ENCODE measurements at places on chromosomes 11 and 22.

GRCh38 chr22:46674367-46674781, 54.2 kb downstream of the GRAMD4 start:
- peak; percentile 97 for DNase-seq

DNA sequence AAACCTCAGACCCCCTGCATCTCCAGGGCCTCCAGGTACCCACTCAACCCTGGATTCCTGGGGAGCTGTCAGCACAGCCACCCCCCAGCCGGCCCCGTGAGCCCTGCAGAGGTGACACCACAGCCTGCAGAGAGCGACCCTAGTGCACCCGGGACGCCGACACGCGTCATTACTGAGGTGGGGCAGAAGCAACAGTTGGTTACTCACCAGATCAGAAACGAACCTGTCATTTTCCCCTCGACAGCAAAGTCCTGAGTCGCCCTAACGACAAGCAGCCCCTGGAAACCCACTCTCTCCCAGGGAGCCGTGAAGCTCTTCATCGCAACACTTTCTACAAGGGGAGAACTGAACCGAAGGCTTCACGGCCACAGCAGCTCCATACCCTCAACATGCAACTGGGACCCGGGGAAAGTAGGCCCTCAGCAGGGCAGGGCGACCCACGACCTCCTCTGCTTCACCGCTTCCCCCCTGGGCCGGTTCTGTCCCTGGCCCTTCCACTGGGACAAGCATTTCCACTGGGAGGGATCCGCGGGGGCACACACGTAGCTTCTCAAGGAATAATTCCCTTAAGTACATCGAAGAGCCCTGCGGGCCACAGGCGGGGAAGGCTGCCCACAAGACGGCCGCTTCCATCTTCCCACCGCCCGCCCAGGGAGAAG, 1.6 kb downstream of the BRD1 start:
- DNase-seq, result peak; percentile 81

GRCh38 chr22:36831717-36832116, 14.9 kb upstream of the PVALB start:
- no peak for DNase-seq

DNA sequence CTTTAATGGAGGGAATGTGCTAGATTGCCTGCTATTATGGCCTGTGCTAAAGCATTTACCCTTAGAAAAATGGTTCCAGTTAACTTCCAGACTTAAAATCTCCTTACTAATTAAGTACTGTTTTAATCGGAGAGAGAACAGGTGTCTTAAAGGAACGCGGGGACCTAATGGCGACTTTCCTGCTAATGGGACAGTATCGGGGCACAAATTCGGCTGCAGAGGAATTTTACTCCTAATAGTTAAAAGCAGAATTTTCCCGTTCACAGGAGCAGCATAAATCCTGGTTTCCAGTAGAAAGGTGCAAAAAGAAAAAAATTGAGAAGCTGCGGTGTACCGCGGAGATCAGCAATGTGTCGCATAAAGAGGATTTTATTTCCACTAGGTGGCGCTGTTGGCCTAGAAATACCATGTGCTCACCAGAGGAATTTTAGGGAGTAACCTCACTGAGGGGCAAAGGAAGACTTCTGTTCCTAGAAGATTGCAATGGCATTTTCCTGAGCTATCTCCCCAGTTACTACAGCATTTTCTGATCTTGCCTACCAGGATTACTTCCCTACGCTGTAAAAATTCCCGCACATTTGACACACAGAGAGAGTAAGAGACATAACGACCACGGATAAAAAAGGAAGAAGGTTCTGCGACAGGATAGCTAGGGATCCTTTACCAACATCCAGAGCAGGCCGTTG, 44.5 kb downstream of the ZNF280B start:
- peak; percentile 61 for DNase-seq

DNA sequence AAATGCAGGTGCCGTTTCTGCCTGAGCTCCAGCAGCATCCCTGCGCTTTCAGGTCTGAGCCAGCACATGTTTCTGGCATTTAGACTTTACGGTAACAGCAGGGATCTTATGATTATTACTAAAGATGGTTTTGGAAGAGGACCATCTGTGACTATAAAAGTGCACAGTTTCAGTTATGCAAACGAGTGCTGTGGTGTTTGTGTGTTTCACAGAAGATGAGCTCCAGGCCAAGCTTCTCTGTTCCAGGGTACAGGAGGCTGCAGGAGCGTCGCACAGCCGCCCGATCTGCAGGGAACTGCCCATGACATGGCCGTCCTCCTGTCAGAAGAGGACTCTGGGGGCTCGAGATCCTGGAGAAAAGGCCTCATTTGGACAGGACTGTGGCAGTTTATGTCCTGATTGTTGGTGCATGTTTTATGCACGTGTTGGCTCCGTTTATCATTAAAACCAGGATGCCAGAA, 297.3 kb downstream of the TBC1D22A start:
- no peak for DNase-seq

- no peak for DNase-seq
These were observed 47.1 kb downstream of the RRP8 start for GRCh38 chr11:6556139-6556949.

GRCh38 chr11:124763156-124763947, 1.3 kb upstream of the ESAM start:
- DNase-seq, result peak; percentile 91

- no peak for DNase-seq
These were observed 140.4 kb downstream of the UVRAG start for GRCh38 chr11:75955443-75955842.

DNA sequence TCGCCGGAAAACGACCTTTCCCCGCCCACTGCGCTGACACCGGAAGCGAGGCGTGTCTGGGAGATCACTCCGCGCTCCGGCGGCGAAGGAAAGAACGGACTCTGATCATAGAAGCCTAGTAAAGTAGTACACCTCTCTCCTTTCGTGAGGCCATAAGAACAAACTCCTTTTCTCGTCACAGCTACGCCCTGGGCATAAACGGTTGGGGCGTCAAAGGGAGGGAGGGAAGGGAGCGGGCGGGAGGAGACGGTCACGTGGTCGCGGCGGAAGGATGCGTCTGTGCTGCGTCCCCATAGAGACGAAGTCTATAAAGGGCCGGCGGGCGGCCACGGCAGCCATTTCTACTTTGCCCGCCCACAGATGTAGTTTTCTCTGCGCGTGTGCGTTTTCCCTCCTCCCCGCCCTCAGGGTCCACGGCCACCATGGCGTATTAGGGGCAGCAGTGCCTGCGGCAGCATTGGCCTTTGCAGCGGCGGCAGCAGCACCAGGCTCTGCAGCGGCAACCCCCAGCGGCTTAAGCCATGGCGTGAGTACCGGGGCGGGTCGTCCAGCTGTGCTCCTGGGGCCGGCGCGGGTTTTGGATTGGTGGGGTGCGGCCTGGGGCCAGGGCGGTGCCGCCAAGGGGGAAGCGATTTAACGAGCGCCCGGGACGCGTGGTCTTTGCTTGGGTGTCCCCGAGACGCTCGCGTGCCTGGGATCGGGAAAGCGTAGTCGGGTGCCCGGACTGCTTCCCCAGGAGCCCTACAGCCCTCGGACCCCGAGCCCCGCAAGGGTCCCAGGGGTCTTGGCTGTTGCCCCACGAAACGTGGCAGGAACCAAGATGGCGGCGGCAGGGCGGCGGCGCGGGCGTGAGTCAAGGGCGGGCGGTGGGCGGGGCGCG, at the start of gene ATF4:
Gene ATF4 (plus strand): TSS at position 337 of the 880 bp plus-strand sequence. CDS start 884 bp downstream, outside the sequence.
- peak; percentile 91 for DNase-seq

DNA sequence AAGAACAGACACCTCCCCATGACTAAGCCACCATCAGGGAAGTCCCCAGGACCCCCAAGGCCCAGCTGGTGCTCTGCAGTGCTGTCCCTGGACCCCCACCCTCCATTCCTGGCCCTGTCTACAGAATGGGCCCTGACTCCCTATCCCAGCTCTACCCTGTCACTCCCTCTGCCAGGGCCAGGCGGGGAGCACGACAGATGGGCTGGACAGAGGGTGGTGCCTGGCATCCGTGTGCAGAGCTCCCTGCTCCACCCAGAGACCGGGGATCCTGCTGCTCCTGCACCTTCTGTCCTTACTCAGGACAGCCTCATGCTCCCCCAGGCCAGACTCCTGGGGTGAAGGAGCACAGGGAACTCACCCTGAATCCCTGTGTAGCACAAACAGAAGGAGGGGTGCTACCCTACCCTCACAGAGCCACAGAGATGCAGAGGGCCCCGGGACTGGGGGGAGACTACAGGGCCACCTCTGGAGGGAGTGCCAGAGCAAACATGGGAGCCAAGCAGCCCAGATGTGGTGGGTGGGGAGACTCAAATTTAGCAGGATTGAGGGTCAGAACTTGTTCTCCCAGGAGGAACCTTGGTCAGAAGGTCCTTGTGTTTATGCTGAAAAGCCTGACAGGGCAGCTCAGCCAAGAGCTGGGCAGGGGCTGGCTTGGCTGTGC, 2.0 kb downstream of the ARVCF start:
- no peak for DNase-seq

GRCh38 chr11:77801477-77801876, 19.0 kb downstream of the RSF1 start:
- DNase-seq, result no peak

- DNase-seq, result no peak
These were observed 94.4 kb upstream of the HORMAD2 start for GRCh38 chr22:29985912-29986311.

- DNase-seq, result no peak
These were observed 24.8 kb downstream of the GAB2 start for GRCh38 chr11:78392854-78393253.

DNA sequence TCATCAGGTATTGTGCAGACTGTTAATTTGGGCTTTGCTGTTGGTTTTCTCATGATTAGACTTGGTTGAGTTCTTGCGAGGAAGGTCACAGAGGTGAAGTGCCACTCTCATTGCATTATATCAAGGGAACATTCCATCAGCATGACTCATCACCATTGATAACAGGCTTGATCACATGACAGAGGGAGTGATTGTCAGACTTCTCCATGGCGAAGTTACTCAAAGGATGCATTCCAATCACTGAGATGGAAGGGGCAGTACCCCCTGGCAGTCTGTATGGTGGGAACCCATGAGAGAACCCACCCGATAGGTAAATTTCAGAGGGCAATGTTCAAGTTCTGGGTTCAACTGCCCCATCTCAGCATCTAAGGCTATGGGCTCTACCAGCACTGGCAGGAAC, 19.4 kb upstream of the P2RY2 start:
- DNase-seq, result no peak

- no peak for DNase-seq
These were observed 9.7 kb downstream of the DGKZ start for GRCh38 chr11:46356924-46357482.

GRCh38 chr22:48407256-48407955, 1420.3 kb downstream of the BRD1 start:
- DNase-seq, result no peak

- peak; percentile 87 for DNase-seq
These were observed 3.6 kb upstream of the APOBEC3A start for GRCh38 chr22:38953577-38954413.

GRCh38 chr11:57370251-57370650, 10.7 kb downstream of the PRG3 start:
- DNase-seq, result no peak

- no peak for DNase-seq
These were observed 495 bp upstream of the IFITM1 start for GRCh38 chr11:313304-313786.

GRCh38 chr22:17213976-17214375, 5.3 kb downstream of the ADA2 start:
- DNase-seq, result peak; percentile 68

DNA sequence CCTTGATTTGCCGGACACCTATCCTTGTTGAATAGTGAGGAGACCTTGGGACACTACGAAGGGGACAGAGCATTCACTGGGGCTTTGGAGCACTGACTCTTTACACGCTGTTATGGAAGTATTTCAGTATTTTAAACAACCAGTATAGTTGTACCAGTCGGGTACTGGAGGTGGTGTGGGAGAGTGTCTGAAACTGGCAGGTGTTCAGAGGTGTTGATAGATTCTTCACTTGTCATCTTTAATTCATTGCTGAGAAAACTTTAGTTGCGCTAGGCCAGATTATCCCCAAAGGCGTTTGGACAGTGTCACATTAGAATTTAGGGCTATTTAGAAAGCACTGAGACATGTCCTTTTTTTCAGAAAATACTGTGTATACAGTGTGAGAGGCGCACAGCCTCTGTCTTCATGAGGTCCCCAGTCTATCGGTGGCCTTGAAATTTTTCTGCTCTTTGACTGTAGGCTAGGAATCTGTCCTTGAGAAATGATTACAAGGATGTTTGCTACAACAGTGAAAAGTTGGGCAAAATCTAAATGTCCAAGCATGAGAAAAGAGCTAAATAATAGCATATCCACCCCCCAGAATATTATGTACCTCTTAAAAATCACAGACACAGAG, 69.7 kb downstream of the TEAD1 start:
- no peak for DNase-seq

DNA sequence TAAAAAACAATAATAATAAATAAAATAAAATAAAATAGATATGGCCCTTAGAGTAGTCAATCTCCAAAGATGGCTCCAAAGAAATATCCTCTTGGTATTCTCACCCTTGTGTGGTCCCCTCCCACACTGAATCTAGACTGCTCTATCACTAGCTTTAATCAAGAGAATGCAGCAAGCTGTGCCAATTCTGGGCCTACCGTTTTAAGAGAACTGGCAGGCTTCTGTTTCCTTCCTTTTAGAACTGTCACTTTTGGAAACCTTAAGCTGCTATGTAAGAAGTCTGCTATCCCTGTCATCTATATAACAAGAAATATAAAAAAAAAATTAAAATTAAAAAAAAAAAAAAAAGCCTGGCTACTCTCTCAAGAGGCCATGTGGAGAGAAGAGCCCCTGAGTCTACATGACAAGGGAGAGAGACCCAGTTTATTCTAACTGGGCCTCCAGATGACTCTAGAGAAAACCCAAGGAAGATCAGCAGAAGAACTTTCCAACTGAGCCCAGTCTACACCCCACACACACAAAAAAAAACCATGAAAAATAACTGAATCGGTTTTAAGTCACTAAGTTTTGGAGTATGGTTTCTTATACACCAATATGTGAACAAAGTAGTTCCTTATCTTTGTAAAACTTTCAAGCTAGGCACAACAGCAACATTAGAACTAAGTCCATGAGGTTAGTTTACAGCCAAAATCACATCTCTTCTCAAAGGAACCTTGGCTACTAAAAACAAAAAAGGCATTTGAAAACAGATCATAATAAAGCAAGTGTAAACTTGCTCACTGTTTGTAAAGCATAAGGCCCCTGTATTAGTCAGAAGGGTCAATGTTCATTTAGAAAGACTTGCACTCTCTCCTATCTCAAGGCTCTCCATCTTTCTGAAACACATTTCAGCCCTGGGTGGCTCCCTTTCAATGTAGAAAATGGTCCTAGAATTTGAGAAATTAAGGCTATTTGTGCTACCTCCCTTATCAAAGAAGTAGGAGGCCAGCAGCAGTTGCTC, 67.3 kb downstream of the AMBRA1 start:
- no peak for DNase-seq

GRCh38 chr11:75031224-75031753, 42.6 kb downstream of the NEU3 start:
- no peak for DNase-seq

GRCh38 chr11:43289368-43289767, 22.4 kb upstream of the API5 start:
- no peak for DNase-seq

GRCh38 chr11:82465481-82465880, 268.2 kb downstream of the FAM181B start:
- no peak for DNase-seq

DNA sequence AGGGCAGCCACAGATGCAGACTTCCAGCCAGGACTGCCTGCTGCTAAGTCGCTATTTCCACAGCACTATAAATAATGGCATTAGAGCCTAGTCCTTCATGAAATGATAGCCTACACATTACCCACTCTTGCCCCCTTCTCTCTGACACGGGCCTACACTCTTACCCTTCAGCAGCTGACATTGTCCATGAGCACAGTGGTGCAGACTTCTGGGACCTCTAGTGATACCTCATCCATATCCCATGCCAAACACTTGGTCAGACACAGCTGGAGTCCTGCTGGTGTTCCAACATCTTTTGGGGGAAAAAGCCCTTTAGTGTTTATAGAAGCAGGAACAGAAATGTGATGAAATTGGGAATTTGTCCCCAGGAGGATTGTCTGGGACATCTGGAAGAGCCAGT, 43.4 kb upstream of the RAB1B start:
- no peak for DNase-seq
